Activated T-cell treated with anti-CD3 and anti-CD28 coated beads for 1 hour (primary cell): ENCODE measurements at places on chromosomes 3 and 15.

DNA sequence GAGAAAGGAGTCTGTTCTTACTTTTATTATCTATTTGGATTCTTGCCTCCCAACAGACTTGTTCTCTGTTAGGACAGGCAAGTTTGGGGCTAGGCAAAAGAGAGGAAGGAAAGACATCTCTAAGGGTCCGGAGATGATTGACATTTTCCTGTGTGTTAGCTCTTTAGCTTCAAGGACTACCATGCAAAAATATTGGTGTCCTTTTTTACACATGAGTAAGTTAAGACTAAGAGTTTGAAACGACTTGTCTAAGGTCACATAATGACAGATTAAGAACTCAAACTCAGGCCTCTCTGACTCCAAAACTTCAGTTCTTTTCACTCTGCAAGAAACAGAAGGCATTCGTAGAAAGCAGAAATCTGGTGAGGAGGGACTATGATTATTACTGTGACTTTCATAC lies 5.9 kb downstream of the LMCD1 start:
- DNase-seq: no peak

DNA sequence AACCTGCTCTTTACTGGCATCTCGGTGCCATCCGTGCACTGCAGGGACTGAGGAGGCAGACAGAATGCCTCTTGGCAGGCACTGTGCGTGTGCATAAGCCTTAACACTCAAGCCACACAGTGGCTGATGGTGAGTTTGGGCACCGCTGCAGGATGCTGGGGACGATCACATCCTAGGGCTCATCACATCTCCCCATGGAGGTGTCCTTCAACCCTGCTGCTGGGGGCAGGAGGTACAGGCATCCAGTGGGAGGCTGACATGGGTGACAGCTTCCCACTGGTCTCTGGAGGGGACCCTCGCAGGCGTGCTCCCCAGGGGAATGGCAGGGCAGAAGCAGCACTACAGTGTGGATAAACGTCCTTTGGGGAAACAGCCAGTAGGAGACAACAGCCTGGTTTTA lies 190.9 kb downstream of the ADAMTS17 start:
- DNase-seq: no peak

GRCh38 chr3:106578911-106579310 lies 710.1 kb upstream of the CBLB start:
- no peak for DNase-seq

- DNase-seq: no peak
Measured at GRCh38 chr3:952906-953305, 139.9 kb upstream of the CNTN6 start.

GRCh38 chr15:88049506-88049905 lies 207.0 kb downstream of the NTRK3 start:
- no peak for DNase-seq

DNA sequence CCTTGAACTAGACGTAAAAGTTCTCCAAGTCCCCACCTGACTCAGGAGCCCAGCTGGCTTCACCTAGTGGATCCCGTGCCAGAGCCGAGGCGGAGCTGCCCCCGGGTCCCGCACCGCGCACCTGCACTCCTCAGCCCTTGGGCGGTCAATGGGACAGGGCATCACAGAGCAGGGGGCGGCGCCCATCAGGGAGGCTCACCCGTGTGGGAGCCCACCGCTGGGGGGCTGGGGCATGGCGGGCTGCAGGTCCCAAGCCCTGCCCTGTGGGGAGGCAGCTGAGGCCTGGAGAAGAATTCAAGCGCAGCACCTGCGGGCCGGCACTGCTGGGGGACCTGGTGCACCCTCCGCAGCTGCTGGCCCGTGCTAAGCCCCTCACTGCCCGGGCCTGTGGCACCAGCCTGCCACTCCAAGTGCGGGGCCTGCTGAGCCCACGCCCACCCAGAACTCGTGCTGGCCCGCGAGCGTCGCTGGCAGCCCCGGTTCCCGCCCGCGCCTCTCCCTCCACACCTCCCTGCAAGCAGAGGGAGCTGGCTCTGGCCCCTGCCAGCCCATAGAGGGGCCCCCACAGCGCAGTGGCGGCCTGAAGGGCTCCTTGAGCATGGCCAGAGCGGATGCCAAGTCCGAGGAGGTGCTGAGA lies 16.2 kb downstream of the SQOR start:
- DNase-seq: no peak

DNA sequence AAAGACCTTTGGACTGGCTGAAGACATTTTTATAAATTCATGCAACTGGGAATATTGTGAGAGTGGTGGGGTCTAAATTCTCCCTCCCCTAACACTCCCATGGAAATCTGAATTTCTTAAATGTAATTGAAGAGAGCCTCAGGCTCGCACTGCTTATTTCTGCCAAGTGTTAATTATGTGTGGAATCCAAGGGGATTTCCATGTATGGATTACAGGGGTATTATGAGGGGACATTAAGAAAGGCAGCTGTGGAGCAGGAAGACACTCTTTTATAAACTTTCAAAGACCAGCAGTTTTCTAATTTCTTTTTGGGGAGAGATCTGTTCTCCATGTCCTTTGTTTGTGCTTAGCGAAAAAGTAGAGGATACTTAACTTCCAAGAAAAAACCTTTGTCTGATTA lies 152.1 kb upstream of the TBL1XR1 start:
- DNase-seq: no peak

GRCh38 chr3:126836220-126836860 lies 132.3 kb downstream of the CHCHD6 start:
- DNase-seq: no peak

DNA sequence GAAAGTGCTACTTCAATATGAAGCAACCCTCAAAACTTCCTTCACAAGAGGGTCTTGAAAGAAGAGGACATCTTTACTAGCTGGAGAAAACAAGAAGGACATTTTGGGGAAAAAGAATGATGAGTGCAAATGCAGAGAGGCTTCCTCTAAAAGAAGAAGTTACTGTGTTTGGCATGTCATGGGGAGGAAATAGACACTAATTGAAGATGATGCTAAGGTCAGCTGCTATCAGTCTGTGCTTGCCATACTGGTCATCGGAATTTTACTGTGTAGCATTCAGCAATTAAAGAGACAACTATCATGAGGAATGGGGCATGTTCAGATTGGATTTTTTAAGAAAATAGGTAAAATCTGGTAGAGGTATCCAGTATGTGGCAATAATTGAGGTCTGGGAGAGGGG lies 60.0 kb downstream of the THRB start:
- no peak for DNase-seq

DNA sequence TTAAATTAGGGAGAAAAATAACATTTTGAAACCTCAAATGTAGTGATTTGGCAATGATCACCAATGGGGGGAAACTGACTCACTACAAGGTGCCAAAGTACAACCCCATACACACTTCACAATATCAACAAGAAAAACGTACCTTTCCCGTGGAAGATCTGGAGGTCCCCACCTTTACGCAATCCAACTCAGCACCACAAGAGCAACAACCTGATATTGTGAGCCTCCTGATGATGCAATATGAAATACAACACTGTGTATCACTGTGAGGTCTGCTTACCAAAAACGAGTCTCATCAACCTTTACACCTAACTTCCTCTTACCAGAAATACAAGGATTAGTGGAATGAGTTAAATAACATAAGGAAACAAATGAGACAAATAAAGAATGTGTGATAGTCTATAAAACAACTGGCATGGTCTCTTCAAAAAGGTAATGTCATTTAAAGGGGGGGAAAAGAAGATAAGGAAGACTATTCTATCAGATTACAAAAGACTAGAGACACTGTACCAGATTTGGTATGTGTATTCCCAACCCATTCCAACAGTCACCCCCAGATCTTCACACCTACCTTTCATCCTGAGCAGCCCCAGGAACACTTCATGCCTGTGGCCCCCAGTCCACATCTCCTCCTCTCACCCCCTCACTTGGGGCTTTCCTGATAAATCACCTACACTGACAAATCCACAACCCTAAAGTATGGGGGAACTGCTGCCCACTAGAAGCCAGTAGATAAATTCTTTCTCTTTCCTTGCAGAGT lies 27.7 kb downstream of the DLG1 start:
- DNase-seq: no peak

GRCh38 chr3:71402911-71403310 lies 180.6 kb downstream of the FOXP1 start:
- DNase-seq: no peak

GRCh38 chr3:195876297-195877064 lies 31.9 kb downstream of the TNK2 start:
- DNase-seq: no peak

DNA sequence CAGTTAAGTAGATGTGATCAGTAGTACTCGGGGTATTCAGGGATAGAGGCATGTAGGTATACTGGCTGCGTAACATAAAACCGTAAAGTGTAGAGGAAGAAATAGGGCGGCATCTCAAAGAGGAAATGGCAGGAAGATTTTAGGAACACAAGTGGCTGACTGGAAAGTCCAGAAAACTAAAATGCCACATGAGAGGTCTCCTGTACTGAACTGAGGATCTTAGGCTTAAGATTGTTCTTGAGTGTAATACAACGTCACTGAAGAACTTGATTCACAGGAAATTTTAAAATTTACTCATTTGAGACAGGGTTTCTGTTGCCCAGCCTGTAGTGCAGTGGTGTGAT lies 2.3 kb upstream of the LMLN start:
- DNase-seq: no peak

DNA sequence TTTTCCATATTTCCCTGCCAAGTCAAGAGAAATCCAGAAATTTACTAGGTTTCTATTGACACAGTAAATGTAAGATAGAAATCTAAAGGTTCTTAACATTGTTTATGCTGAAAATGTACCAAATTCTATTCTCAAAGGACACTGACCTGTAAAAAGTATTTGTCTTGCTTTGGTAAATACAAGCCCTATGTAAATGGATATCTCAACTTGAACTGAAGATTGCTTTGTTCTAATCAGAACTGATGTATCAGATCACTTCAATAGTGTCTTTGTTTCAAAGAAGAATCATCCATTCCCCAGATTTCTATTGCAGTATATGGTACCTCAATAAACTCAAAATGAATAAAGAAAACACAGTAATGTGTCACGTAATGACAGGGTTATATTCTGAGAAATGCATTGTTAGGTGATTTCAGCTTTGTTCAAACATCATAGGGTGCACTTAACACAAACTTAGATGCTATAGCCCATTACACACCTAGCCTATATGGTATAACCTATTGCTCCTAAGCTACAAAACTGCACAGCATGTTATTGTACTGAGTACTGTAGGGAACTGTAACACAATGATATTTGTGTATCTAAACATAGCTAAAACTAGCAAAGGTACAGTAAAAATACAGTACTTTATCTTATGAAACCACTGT lies 143.5 kb upstream of the NECTIN3 start:
- no peak for DNase-seq

GRCh38 chr3:164465172-164465571 lies 613.1 kb downstream of the SI start:
- no peak for DNase-seq

DNA sequence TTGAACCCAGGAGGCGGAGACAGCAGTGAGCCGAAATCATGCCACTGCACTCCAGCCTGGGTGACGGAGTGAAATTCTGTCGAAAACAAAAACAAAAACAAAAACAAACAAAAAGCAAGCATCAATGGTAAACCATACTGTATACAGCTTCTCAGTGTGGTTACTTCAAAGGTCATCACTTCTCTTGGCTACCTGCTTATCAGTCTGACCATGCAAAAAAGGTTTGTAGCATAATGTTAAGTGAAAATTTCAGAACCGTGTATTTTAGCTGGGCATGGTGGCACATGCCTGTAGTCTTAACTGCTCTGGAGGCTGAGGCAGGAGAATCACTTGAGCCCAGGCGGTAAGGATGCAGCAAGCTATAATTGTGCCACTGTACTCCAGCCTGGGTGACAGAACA lies 4.2 kb downstream of the UBXN7 start:
- no peak for DNase-seq

DNA sequence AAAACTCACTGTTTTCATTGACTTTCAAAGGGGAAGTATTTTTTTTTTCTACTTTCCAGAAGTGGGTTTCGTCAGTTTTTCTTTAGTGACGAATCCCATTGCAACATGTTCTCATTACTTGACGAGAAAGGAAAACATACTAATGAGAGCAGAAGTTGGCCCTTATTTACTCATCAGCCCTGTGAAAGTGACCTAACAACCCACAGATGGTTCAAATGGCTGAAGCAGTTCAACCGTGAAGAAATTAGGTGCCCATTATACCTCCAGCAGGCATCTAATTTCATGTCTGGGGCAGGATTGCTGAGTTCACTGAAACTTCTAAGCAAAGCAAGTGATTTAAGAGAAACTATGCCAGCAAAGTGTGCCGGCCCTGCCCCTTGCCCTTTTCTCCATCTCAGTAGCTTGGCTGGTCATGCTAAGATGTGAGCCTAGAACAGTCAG lies 9.0 kb downstream of the AQP9 start:
- no peak for DNase-seq

DNA sequence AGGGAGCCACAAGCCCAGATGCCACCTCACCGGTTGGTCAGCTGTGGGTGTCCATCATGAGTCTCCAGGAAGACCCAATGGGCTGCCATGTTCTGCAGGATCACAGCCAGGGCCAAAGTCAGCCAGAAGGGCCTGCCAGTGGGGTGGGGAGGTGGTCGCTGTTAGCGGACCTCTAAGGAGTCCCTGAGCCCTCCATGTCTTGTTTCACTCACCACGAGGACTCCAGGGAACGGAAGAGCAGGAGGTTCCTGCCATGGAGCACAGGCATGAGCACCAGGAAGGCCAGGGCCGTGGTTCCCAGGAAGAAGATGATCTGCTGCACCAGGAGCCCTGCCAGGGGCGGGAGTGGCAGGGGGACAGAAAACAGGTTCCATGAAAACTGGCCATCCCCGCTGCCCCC lies 8.6 kb downstream of the ISLR start:
- DNase-seq: no peak

DNA sequence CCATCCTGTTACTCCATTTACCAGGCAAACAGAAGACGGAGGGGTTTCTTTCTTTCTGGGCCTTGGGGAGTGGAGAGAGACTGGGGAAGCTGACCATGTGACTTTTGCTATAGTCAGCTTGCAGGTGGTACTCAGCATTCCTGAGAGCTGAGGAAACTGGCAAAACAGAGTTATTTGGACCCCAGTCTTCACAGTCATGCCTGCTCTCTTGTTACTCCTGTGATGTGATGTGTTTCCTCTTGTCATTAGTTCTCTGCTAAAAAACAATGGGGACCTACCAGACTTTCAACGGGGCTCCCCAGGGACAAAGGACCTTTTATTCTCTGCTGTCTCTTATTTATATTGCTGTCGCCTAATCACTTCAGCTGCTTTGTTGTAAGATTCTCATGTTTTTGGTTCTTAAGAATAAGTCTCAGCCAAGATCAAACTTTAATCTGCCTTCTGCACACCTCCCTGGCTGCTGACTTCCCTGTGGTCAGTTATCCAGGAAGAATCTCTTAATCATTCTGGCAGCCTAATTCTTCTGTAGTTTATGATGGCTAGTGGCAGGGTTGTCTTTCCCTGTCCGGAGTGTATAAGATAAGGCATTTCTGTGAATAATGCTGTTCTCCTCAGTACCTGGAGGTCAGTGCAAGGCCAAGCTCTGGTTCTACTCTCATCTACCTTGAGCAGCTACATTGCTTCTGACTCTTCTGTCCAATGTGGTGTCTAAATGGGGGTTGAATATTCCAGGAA lies 8.8 kb downstream of the STARD9 start:
- DNase-seq: no peak

GRCh38 chr3:190532731-190533203 lies 18.9 kb downstream of the IL1RAP start:
- no peak for DNase-seq

GRCh38 chr15:98802187-98802586 lies 153.8 kb downstream of the IGF1R start:
- DNase-seq: no peak
